ENCODE measurements at places on chromosomes 12 and 14.
A peak's percentile ranks its signal among the peaks of the same experiment; 100 is the strongest.

GRCh38 chr12:54378796-54379397, 5.6 kb downstream of the ZNF385A start:
- no peak for DNase-seq

DNA sequence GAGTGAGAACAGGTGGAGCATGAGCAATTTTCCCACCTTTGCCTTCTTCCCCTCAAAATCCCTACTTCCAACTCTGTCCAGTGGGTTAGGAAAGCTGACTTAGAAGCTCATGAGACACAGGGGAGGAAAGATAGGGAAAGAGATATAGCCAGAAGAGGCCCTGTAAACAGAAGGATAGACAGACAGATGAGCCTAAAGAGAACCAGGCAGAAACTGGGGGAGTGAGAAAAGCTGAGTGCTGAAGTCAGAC, 5.0 kb downstream of the AJUBA start:
- DNase-seq = no peak

DNA sequence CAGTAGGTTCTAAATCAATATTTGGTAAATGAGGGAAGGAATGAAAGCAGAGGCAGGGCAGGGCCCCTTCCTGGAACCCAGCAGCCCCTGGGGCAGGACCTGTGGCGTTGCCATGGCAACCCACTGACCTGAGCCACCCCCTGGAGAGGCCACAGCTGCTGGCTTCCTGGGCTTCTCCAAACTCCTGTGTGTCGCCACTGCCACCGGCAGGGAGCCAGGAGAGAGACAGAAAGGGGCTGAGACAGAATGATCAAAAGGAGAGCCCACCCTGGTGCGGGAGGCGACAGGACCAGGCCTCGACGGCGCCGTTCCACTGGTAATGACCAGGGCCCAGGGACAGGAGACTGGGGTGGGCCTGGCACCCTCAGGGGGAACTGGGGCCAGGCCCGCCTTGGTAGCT, 18.2 kb downstream of the RFX4 start:
- DNase-seq = no peak

GRCh38 chr14:99544991-99545390, 59.0 kb downstream of the CCDC85C start:
- DNase-seq = no peak

DNA sequence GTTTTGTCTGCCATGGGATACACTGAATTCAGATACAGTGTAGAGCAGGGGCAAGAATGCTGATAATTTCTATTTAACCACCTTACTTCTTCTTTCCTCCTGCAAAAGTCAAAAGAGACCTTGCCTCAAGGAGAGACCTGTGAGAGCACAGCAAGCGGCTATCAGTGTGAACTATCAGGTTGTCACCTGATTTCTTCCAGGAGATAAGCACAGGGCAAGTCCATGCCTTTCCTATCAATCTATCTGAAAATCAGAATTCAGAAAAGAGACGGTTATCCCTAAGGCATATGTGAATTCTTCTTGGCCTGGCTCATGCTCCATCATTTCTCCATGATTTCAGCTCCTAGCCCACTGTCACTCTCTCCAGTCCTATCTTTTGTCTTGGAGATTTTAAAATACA, 128.9 kb upstream of the CCND2 start:
- no peak for DNase-seq

DNA sequence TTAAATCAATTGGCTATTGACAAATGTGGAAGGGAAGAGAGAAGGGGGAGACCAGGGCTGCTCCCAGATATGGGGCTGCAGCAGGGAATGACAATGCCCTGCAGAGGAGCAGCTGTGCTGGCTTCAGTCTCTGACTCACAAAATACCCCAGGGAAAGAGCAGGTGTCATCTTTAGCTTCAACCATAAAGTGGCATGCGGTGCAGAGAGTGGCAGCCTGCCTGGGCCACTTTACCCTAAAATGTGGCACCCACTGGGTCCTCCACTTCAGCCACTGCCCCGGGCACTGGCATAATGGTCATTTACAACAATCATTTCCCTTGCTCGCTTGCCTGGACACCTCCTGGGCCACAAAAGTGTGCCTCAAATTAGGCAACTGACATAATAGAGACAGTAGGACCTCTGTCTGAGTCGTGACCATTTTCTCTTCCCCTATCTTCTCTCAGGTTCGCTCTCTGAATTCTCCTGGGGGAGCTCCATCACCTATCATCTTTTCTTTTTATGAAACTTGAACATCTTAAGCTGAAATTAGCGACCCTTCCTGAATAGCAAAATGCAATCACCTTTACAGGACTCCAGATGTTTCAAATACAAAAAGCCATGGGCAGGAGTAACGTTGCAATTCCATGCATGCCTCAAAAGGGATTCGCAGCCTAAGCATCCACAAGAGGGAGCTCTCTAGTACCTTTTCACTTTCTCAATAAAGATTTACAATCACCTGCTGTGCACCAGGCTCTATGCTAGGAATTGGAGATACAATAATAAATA, 179.9 kb upstream of the ATF7IP start:
- DNase-seq = peak; percentile 7

DNA sequence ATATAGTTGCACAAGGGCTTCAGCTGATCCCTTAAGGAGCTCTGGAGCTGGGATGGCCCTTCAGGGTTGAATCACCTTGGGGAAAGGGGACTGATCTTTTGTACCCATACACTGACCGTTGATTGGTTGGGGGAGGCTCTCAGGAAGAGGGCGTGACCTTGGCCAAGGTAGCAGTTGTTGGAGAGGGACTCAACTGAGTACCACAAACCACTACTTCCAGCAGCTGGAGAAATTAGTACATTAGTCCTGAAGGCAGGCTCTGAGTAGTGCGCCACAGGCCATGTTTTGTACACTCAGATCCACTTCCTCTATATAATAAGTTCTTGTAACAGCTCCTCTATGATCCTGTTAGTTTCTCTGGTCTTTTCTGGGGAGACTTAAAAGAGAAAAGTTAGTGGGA, 317.6 kb downstream of the CCDC91 start:
- DNase-seq = no peak

- DNase-seq = no peak
Measured at GRCh38 chr12:57342207-57342691, 88.6 kb downstream of the R3HDM2 start.

GRCh38 chr12:8108808-8109398, 14.5 kb upstream of the CLEC4A start:
- DNase-seq = no peak

GRCh38 chr12:29991924-29992323, 208.2 kb upstream of the TMTC1 start:
- no peak for DNase-seq

GRCh38 chr12:66041651-66042363, 88.7 kb downstream of the LLPH start:
- DNase-seq = no peak

DNA sequence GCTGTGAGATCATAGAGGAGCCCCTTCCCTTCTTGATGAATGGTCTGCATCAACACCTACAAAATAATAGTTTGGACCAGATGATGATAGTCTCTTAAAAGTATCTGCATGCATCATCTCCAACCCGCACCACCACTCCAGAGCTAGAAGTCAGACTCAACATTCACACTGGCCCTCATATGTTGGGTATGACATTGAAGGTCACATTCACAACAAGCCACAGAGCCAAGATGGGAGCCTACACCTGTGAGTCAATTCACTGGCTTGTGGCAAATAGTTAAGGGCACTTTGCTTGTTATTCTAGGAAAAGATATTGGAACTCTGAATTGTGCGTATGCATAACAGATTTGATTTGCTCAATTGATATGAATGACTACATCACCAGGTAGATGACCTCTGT, 1197.9 kb downstream of the VRK1 start:
- DNase-seq = no peak

- DNase-seq = no peak
Measured at GRCh38 chr12:69708649-69709048, 9.5 kb upstream of the BEST3 start.

DNA sequence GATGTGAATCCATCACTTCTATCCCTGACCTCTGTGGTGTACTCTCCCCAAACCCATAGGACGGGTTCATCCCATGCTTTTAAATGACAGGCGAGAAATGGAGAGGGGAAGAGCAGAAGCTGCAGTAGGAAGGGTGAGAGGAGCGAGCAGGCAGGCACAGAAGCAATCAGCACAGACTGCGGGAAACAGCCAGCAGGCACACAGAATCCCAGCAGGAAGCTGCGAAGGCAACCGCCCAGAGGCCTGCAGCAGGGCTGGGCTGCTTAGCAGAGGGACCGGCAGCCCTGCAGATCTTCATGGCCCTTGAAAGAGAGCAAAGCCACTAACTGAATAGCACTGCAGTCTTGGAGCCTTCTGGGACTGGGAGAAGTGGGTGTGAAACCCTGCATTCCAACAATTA, 287.0 kb upstream of the FKBP4 start:
- no peak for DNase-seq

GRCh38 chr14:72098210-72098609, 166.0 kb downstream of the RGS6 start:
- DNase-seq = no peak

DNA sequence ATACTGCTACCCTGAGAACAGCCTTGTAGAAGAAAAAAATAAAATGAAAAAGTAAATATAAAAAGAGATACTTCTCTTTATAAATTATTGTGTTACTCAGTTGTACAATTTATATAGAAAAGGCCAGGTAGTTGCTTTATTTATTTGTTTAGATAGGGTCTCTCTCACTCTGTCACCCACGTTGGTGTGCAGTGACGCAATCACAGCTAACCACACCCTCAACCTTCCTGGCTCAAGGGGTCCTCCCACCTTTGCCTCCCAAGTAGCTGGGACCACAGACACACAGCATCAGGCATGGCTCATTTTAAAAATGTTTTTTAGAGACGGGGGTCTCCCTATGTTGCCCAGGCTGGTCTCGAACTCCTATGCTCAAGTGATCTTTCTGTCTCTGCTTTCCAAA, 175.4 kb upstream of the PZP start:
- no peak for DNase-seq

GRCh38 chr14:101022121-101022520, 118.6 kb upstream of the RTL1 start:
- no peak for DNase-seq

DNA sequence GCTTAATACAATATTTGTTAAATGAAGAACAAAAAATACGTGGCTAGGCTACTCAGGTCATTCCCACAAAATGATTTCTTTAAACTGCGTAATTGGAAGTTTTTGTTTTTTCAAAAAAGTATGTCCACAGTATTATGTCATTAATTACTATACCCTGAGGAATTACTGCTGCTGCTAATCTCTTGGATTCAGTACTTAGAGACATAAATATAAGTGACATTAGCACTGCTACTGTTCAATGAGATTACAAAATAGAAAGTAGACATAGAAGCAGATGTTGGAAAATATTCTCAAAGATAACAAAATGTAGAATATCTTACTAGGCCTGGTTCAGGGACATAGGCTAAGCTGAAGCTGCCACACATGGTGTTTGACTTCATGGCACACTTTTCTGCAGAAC, 36.3 kb downstream of the HMGA2 start:
- DNase-seq = no peak

GRCh38 chr12:94831081-94831751, 172.3 kb downstream of the NDUFA12 start:
- no peak for DNase-seq

DNA sequence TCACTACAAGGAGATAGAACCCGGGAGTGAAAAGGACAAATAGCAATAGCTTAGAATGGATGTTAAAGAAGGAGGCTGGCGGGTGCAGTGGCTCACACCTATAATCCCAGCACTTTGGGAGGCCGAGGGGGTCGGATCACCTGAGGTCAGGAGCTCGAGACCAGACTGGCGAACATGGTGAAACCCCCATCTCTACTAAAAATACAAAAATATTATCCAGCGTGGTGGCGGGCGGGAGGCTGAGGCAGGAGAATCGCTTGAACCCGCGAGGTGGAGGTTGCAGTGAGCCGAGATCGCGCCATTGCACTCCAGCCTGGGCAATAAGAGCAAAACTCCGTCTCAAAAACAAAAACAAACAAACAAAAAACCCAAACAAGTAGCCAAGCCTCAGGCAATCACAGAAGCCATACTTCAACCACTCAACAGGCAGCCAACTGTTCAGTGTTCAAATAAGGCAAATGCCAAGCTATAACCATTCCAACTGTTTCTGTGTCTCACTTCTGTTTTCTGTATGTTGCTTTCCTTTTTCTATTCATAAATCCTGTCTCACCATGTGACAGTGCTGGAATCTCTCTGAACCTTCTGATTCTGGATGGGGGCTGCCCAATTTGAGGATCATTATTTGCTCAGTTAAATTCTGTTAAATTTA, 3.9 kb upstream of the SPTLC2 start:
- no peak for DNase-seq

DNA sequence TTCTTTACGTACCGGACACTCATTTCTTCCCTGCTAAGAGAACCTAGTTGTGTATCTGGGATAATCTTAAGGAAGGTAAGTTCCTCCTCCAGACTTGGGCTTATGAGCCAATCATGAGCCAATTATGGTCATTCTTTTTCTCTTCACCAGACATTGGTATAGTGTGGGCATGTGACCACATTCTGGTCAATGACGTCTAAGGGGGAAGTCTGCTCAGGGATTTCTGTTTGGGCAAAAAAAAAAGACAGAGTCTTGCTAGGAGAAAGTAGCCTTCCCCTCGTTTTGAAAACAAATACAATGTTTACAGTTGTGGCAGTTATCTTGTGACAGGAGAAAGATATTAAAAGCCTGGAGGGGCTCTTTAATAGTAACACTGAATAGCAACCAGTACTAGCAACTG, 20.1 kb upstream of the PLXNC1 start:
- DNase-seq = no peak

- no peak for DNase-seq
Measured at GRCh38 chr14:49206828-49207227, 379.4 kb downstream of the RPS29 start.

- no peak for DNase-seq
Measured at GRCh38 chr12:2482938-2483660, 311.7 kb upstream of the FKBP4 start.

DNA sequence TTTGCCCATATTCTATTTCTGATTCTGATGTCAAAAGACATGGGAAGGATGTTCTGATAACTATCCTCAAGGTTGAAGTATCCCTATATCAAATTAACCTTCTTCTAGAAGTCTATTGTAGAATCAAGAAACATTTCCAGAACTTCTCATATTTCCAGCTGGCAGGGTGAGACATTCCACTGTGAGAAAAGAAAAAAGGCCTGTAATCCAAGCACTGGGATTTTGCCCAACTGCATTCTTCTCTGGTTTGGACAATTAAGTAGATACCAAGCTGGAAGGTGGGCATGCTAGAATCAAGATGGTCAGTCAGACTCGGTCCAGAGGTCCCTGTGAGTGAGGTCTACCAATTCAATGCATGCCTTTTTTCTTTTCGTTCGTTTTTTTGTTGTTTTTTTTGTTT, 60.9 kb downstream of the MAP3K9 start:
- no peak for DNase-seq

GRCh38 chr12:83150465-83151189, 463.9 kb downstream of the TMTC2 start:
- DNase-seq = no peak

GRCh38 chr12:96196781-96197180, 2.6 kb downstream of the ELK3 start:
- DNase-seq = no peak

GRCh38 chr12:104741497-104742367, 216.4 kb downstream of the SLC41A2 start:
- DNase-seq = no peak

DNA sequence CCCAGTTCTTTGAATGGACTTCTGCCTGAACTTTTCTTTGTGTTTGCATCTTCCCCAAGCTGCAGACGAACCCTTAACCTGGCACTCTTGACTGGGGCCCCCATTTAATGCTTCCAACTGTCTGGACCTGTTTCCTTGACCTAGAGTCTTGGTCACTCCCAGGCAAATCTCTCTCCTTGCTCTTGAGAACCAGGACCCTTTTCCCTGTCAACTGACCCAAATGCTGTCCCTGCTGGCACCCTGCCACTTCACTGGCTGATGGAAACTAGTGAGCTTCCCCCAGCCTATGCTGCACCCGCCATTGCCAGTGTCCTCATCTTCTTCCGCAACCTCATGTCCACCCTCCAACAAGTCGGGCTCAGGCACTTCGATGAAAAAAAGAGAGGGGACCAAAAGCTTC, 79.5 kb downstream of the PRIMA1 start:
- no peak for DNase-seq

Data from NCI-H1436 treated with DMSO at 0.1 percent for 48 hours (cell line).